ENCODE measurements at places on chromosomes 5 and 9. TPM values are rescaled to one million over a fixed set of nuclear protein-coding genes. Genes with fewer than 3 reads are reported as not detected.

ATP10B gene
- total RNA-seq = not detected

TAL2 gene
- total RNA-seq = not detected

C5 gene
- 1.1 TPM for total RNA-seq

SV2C gene
- total RNA-seq = 0.04 TPM

DNA sequence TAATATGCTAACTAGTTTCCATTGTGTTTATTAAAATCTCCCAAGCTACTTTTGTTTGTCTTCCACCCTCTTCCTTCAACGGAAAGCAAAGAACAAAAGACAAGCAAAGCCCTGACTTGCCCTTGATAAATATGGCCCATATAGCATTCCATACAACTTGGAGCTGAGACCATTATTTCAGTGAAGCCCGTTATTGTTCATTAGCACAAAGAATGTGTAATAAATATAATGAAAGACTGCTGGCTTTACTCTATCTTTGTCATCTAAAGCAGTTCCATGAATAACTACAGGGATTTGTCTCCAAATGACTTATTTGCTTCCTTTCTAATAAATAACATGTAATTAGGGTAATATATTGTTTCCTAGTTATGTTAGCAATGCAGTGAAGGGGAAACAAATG, 270.7 kb upstream of the TLE4 start:
- no peak for DNase-seq

DNA sequence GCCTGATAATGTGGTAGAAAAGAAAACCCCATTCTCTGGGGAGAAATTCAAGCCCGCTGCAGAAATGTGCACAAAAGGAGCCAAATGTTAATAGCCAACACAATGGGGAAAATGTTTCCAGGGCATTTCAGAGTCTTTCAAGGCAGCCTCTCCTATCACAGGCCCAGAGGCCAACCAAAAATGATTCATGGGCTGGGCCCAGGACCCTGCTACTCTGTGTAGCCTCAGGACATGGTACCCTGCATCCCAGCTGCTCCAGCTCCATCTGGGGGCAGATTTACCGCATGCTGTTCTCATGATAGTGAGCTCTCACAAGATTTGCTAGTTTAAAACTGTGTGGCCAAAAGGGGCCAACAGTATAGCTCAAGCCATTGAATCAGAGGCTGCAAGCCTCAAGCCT, 41.1 kb downstream of the RAPGEF6 start:
- no peak for DNase-seq
